ENCODE measurements at places on chromosomes 2 and 18.

- no peak for DNase-seq
Measured at GRCh38 chr2:144703852-144704708, 184.2 kb upstream of the ZEB2 start.

DNA sequence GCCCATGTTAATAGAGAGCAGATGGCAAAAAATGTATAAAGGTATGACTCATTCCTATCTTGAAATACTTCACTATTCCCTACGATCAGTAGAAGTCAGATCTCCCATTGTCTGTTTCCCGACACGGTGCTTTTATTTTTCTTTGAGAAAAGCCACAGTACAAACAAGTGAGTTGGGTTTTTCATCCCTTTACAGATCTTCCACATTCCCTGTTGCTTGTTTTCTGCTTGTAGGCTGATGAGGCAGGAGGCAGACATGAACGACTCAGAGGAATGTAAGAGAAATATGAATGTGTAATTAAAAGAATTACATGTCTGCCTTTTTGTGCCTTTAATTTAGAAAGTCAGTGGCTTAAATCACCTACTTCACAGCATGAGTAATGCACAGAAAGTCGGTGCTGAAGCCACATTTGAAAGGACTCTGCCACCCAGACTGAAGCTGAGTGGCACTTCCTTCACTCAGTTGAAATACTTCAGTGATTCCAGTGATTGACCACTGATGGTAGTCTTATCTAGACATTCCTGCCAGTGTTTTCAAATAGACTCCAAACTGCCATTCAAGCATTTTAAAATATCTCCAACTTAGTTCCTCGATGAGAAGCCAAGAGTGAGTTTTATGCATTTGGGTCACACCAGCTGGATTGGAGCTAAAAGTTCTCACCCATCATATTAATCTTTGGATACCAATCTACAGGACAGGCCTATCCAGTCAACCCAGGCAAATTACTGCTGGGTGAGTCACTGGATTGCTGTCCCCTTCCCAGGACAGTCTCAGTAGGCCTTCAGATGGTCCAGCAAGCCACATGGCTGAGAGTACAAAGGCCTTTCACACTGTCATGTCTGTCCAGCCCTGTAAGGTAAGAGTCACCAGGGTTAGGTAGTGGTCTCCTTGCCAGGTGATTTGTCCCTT is 79.0 kb downstream of the COLEC12 start:
- no peak for DNase-seq

- no peak for DNase-seq
Measured at GRCh38 chr2:234983011-234983726, 31.4 kb downstream of the SH3BP4 start.

GRCh38 chr2:62034715-62035114 is 129.2 kb downstream of the COMMD1 start:
- DNase-seq, result no peak

DNA sequence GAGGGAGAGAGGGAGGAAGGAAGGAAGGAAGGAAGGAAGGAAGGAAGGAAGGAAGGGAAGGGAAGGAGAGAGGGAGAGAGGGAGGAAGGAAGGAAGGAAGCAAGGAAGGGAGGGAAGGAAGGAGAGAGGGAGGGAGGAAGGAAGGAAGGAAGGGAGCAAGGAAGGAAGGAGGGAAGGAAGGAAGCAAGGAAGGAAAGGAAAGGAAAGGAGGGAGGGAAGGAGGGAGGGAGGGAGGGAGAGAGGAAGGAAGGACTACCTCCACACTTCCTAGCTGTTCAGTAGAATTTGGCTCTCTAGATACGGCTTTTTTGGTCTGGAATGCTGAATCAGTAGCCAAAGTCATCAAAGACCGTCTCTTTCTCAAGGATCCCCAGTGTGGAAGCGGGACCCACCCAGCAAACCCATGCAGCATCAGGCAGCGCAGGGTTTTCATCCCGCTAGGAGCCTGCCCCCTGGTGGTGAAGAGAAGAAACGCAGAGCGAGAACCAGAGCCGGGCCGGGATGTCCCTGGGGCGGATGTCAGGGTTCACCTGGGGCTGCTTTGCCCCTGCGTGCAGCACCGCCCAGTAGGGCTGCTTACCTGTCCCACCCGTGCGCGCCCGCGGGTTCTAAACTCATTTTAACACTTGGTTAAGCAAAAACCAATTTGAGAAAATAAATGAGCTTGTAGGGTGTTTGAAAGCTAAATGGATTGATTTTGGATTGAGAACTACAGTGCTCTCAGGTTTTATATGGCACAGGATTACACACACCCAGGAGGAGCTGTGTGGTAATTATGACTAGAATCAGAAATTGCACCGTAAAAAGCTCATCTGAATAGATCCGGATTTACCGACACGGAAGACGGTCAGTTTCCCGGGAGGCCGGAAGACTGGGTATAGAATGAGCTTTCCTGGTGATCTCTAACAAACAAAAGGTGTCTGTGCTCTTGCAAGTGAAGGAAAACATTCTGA is 48.1 kb upstream of the ARL4C start:
- DNase-seq, result peak; percentile 91

- DNase-seq, result no peak
Measured at GRCh38 chr2:85797921-85798320, 44.1 kb downstream of the ATOH8 start.
